ENCODE measurements at places on chromosomes 4 and X.

DNA sequence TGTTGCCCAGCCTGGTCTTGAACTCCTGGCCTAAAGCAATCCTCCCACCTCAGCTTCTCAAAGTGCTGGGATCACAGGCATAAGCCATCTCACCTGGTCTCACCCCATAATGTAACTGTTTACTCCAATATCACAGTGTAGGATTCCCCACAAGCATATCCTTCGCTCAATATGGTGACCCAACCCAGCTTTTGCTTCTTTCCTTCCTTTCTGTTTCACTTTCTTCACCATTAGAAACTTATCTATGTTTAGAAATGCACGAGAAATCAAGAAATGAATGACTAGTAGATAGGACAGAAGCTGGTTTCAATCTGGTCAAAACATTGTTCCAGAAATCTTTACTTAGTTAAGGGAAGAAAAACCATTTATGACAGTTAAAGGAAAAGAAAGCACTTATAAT, 18.9 kb downstream of the TSPAN5 start:
- no peak for DNase-seq

- no peak for DNase-seq
These were observed 1038.3 kb upstream of the SLIT2 start for GRCh38 chr4:19213388-19213787.

GRCh38 chr4:154364066-154364845, 127.3 kb downstream of the DCHS2 start:
- DNase-seq, result no peak

GRCh38 chr4:107579099-107579498, 140.9 kb downstream of the PAPSS1 start:
- no peak for DNase-seq

- no peak for DNase-seq
These were observed 1698.4 kb upstream of the PCDH10 start for GRCh38 chr4:131450572-131451209.

DNA sequence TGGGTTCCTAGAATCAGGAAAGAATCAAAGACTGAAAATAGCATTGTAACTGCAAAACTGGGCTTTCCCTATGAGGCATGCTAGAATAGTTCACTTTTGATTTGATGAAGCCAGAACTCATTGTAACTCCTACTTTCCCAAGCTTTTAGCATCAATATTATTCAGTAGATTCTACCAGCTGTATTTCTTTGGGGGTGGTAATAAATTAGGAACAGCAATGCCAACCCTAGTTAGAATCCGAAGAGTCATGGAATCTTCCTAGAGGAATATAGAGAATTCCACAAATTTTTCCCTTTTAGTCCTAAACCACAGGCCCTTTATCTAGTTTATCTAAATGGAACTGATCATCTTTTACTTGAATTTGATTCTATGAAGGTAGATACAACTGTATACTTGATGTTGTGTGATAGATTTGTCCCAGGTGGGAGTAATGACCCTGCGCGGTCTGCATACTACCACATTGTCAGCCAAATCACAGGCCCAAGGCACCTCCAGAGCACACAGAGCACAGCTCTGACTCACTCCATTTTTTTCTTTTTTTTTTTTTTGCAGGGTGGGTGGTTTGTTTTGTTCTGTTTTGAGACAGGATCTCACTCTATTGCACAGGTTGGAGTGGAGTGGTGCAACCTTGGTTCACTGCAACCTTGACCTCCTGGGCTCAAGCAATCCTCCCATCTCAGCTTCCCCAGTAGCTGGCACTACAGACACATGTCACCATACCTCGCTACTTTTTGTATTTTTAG, 66.6 kb downstream of the EDNRA start:
- DNase-seq, result no peak

DNA sequence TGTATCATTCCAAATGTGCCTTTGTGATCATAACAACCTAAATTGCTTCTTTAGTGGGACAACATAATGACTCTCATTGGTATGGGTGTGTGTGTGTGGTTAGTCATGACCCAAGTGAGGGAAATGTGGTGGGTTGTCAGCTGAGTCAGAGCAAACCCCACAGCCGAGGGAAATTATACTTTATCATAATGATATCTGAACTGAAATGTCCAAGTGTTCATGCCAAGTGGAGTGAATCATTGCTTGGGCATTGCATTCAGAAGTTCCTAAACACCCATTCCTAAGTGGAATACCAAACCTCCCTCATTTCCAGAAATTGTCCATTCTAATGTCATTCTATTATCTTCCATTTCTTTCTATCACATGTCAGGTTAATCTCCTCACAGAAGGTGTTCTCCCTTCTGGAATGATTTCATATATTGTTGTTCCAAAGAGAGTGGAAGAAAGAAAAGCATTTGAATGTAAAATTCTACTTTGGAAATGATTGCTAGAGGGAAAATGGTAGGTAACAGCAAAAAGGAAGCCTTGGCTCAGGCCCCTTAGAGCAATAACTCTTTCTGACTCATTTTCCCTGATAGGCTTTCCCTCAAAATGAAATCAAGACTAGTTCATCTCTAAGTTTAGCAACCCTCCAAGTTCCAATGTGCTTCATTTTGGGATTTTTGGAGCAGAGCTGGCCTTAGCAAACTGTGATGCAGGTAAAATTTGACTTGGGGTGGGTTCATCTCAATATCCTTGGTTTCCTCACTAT, 230.7 kb upstream of the KCNIP4 start:
- no peak for DNase-seq

DNA sequence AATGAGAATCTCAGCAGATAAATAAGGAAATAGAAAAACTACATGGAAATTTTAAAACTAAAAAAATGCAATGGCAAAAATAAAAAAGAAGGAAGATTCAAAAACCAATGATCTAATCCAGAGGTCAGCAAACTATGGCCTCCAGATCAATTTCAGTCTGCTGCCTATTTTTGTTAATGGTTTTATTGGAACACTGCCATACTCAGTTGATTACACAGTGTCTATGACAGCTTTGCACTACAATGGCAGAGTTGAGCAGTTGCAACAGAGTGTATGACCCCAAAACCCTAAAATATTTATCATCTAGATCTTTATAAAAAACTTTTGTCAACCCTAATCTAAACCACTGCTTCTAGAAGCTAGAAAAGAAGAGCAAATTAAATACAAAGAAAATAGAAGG, 170.3 kb downstream of the RAB28 start:
- DNase-seq, result no peak

- DNase-seq, result no peak
These were observed 56.0 kb downstream of the SPRY1 start for GRCh38 chr4:123452616-123453015.

DNA sequence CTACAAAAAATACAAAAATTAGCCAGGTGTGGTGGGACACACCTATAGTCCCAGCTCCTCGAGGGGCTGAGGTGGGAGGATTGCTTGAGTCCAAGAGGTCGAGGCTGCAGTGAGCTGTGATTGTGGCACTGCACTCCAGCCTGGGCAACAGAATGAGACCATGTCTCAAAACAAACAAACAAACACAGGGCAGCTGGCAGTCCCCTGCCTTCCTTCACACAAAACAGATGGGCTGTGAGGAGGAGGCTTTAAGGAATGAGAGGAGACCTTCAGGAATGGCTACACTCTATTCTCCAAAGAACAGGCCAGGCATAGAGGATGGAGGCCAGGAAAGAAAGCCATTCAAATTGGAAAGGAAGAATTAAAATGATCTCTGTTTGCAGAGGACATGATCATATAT, 65.6 kb upstream of the MAML3 start:
- no peak for DNase-seq

DNA sequence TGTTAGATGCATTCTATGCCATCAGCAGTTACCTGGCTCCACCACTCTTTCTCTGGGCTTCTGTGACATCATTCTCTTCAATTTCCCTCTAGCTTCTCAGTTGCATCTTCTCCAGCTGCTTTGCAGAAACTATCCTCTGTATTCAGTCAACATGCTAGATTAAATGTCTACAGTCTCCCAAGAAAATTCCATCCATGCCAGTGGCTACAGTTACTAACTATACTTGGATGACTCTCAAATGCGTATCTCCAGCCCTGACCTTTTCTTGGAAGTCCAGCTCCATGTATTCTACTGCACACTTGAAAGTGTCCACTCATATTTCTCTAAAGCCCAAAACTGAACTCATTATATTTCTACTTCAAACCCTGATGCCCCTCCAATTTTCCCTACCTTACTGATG, 232.3 kb upstream of the TENM3 start:
- DNase-seq, result no peak

GRCh38 chrX:39205467-39205866, 404.2 kb downstream of the MID1IP1 start:
- DNase-seq, result no peak

DNA sequence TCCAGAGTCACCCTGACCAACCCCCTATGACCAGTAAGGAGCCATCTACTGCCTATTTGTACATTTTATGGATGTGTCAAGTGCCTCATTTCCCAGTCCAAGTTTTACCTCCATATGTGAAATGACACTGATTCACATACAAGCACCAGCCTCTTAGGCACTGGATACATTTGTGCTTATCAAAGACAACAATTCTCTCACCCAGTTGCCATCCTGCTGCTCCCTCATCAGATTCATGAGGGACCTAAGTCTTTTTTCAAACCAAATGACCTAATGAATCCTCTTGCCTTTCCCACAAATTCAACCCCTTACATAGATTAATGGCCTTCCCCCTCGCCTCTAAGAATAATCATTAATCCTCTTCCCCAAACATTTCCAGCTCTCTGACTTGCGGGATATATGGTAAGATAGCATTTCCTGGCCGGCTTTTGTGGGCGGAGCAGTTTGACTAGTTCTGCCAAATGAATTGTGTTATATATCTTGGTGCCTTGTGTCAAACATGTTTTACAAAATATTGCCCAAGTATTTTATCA, 233.9 kb downstream of the ARAP2 start:
- no peak for DNase-seq

- DNase-seq, result no peak
These were observed 92.2 kb upstream of the H2AZ1 start for GRCh38 chr4:100042235-100042634.

All from activated CD8-positive, alpha-beta memory T cell treated with anti-CD3 and anti-CD28 coated beads for 1 hour (primary cell).